CD4-positive, alpha-beta T cell treated with Interleukin-10 for 1 hour (primary cell): ENCODE measurements at places on chromosomes 5 and 9.

GRCh38 chr5:17860660-17861315, 226.5 kb downstream of the TAF11L14 start:
- DNase-seq, result no peak

- no peak for DNase-seq
Measured at GRCh38 chr5:43137326-43137725, 16.6 kb downstream of the ZNF131 start.

DNA sequence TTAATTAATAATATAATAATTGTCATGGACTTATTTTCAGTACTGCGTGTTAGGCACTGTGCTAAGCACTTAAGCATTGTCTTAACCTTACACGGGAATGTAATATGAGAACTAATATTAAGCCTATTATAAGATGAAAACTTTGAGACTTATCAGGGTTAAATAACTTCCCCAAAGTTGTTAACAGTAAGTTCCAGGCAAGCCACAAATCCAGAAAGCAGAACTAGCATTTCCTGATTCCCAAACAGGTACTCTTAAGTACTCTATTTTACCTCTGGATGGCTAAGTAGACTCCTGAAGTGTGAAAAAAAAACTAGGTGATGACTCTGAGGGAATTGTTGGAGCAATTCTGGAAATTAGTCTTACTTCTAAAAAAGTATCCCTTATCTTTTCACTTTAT, 23.8 kb downstream of the GABRG2 start:
- DNase-seq, result no peak

DNA sequence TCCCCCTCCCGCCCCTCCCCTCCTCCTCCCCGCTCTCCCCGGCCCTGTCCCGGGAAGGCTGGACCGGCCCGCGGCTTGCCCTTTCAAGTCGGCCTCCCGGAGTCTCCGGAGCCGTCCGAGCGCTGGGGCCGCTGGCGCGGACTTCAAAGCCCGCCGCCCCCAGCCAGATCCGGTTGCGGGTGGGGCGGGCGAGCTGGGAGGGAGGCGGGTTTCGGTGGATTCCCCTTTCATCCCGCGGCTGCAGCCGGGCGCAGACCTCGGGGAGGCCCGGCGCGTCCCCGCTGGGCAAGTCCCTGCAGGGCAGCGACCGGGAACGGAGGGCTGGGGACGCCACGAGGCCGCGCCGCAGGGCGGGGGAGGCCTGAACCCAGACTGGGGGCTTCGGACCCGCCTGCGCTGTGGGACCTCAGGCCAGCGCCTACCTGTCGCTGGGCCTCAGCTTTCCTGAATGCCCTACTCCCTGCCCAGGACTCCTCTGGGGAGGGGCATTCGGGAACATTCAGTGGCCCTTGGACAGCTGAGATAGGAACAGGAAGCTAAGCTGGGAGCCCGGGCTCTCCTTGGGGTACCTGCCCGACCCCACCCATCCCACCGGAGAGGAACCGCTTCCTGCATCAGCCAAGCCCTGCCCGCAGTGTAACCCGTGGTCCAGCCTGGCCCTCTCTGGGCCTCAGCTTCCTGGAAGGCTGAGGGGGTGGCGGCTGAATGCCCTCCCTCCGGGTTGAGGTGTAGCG, 23.4 kb downstream of the C9orf50 start:
- DNase-seq, result peak; percentile 48

GRCh38 chr9:109653470-109653869, 126.5 kb upstream of the PALM2AKAP2 start:
- DNase-seq, result no peak

DNA sequence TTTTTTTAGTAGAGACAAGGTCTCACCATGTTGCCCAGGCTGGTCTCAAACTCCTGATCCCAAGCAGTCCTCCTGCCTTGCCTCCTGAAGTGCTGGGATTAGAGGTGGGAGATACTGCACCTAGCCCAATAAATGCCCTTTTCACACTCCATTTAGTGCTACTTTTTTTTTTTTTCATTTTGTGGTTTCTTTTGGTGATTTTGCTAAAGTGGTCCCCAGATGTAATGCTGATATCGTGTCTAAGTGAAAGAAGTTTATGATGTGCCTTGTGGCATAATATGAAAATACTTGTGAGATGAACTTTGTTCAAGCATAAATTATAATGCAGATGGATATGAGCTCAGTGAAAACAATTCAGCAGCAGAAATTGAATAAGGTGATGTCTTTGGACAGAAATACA, 227.4 kb downstream of the ARHGAP26 start:
- DNase-seq, result no peak

- DNase-seq, result no peak
Measured at GRCh38 chr9:120569556-120569955, 10.4 kb downstream of the CDK5RAP2 start.

GRCh38 chr5:35828082-35828598, 28.6 kb upstream of the IL7R start:
- no peak for DNase-seq

GRCh38 chr5:80037366-80037765, 2.2 kb downstream of the THBS4 start:
- DNase-seq, result no peak

GRCh38 chr5:141760193-141760592, 78.2 kb upstream of the ARAP3 start:
- DNase-seq, result no peak

DNA sequence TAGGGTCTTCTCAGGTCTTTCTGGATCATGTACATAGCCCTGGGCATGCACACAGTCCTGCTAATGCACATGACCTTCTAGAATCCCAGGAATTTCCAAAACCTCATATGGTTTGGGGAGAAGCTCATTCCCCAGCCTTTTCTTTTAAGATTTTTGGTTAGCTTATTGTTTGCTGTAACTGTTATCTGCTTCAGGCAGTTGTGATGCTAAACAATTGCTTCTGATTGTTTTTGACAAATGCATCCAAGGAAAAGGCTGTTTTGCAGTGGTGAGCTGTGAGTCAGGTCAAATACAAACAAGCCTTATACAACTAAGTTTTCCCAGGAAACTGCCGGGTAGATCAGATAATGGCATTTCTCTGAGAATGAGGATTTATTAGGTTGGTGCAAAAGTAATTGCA, 32.7 kb downstream of the SMC5 start:
- DNase-seq, result no peak

- DNase-seq, result no peak
Measured at GRCh38 chr5:176392526-176392925, 4.0 kb downstream of the HIGD2A start.

DNA sequence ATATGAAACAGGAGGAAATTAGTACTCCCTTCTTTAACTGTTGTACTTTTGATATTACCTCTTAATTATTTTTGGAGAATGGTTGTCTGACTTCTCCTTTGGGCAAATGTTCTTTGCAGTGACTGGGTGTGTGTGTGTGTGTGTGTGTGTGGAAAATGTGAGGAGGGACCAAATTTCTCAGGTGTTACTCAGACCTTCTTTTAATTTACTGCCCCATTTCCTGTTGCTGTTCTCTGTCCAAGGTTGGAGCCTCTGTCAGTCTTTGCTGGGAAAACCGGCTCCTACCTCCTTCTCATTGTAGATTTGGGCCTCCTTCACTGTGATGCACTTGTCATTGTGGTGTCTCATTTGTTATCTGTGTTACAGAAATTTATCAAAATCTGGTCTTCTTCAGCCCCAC, 68.4 kb downstream of the PBX3 start:
- DNase-seq, result no peak

DNA sequence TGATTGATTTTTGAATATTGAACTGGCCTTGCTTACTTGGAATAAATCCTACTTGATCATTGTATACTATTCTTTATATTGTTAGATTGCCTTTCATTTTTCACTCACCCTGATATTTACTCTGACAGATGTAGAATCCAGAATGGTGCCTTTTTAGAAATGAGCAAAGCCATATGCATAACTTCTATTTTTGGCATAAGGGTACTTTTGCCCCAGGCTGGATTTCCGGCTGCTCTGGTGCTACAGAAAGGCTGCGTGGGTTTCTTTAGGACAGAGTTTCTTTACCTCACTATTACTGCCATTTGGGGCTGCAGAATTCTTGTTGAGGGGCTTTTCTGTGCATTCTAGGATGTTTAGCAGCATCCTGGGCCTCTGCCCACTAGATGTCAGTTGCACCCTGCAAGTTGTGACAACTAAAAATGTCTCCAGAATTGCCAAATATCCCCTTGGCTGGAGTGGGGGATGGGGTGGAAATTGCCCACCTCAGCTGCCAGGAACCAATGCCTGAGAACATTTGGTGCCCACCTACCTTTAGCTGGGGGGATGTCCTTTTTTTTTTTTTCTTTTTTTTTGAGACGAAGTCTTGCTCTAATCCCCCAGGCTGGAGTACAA, 50.1 kb downstream of the SLC36A1 start:
- DNase-seq, result no peak

GRCh38 chr9:101356619-101357018, 28.2 kb downstream of the BAAT start:
- no peak for DNase-seq

DNA sequence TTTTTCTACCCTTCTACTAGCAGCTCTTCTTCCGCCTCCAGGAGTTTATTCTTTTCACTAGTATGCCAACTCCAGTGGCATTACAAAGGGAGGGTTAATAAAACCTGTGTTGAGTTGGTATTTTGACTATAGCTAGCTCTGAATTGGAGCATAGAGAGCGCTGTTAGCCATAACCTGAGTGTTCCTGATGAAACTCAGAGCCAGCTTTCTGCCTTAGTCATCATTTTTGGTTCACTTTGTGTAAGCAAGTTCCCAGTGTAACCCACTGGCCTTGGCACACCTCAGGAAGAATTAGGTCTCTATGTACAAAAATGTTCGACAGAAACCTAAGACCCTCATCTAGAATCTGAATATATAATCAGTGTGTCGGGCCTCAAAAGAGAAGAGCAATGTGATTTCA, 238.9 kb downstream of the NR3C1 start:
- DNase-seq, result no peak

GRCh38 chr9:125376261-125377226, 114.9 kb downstream of the GAPVD1 start:
- no peak for DNase-seq

DNA sequence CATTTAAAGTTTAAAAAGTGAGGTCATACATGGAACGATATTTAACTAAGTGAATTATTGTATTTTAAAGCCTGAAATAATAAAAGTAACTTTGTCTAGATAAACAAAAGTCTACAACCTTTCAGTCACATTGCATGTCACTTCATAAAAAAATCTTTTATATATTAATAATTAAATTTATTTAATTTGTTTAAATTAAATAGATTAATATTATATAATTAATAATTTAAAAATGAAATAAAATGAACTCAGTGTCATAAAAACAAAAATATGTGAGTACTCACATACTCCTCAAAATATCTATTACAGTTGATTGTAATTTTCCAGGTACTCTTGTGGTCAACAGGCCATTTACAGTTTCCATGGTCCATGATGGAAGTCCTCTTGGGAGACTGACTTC, 11.2 kb downstream of the GABRG2 start:
- DNase-seq, result no peak

DNA sequence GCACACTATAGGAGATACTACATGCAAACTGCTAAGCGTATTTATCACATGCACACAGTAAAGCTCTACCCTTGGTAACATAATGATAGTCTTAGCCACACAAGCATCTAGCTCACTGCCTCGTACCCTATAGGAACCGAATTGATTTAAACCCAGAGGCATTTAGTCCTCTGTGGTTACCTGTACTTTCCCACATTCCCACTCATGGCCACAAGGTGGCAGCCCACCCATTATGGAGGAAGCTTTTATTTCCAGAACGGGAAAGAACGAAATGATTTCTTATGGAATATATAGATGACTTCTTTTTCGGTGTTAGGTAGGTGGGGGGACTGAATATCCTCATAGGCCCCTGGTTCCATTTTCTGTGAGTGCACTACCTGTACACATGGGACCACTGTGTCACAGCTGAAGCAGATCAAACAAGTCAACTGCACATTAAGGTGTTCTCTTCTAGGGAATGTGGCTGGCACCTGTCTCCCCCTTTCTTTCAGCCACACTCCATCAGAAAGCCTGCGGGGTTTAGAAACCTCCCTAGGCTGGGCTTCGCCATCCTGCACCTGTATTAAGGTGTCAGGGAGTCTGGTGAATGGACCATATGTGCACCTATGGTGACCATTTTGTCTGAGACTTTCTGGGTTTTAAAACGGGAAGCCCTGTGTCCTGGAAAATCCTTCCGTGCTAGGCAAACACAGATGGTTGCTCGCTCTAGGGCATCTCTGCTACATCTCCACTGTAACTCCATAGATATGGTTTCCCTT, 313.2 kb downstream of the SLIT3 start:
- DNase-seq, result peak; percentile 48

DNA sequence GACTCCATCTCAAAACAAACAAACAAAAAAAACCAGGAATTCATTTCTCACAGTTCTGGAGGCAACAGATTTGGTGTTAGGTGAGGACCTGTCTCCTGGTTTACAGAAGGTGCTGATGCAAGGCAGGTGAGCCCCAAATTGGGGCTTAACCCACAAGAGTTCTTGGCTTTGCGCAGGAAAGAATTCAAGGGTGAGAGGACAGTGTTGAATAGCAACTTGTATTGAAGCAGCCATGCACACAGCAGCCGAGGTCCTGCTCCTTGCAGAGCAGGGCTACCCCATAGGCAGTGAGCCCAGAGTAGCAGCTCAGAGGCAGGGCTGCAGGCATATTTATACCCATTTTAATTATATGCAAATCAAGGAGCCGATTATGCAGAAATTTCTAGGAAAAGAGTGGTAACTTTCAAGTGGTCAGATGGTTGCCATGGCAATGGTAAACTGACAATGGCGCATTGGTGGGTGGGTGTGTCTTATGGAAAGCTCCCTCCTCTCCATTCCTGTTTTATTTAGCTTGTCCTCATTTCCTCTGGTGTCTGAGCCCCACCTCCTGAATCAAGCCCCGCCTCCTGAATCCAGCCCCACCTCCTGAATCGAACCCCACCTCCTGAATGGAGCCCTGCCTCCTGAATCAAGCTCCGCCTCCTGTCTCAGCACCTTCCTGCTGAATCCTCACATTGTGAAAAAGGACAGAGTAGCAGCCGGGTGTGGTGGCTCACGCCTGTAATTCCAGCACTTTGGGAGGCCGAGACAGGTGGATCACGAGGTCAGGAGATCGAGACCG, 34.5 kb upstream of the COL5A1 start:
- no peak for DNase-seq

DNA sequence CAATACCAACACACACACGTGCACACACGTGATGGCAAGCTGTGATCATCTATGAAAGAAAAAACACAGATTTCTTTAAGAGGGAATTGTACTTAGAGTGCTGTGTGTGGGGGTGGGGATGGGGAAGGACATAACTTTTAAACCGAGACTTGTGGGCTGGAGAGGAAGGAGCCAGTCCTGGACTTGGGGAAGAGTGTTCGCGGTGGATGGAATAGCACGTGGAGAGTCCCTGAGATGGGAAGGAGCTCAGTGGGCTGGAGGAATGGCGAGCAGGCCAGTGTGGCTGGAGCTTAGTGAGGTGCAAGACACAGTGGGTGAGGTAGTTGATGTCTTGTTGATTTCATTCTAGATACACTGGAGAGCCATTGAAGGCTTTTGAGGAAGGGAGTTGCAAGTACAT, 78.5 kb downstream of the RGS3 start:
- no peak for DNase-seq

- no peak for DNase-seq
Measured at GRCh38 chr9:134130503-134131375, 5.1 kb upstream of the WDR5 start.

DNA sequence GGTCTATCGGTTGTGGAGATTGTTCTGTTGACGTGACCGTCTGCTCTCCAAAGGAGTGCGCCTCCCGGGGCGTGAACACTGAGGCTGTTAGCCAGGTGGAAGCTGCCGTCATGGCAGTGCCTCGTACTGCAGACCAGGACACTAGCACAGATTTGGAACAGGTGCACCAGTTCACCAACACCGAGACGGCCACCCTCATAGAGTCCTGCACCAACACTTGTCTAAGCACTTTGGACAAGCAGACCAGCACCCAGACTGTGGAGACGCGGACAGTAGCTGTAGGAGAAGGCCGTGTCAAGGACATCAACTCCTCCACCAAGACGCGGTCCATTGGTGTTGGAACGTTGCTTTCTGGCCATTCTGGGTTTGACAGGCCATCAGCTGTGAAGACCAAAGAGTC, 128.9 kb upstream of the DMRT1 start:
- DNase-seq, result no peak
